ENCODE measurements at places on chromosomes 12 and 14.

- peak; percentile 77 for DNase-seq
Measured at GRCh38 chr12:119989731-119990381, 820 bp downstream of the BICDL1 start.

GRCh38 chr12:40668099-40668529 lies 24.1 kb upstream of the CNTN1 start:
- no peak for DNase-seq

DNA sequence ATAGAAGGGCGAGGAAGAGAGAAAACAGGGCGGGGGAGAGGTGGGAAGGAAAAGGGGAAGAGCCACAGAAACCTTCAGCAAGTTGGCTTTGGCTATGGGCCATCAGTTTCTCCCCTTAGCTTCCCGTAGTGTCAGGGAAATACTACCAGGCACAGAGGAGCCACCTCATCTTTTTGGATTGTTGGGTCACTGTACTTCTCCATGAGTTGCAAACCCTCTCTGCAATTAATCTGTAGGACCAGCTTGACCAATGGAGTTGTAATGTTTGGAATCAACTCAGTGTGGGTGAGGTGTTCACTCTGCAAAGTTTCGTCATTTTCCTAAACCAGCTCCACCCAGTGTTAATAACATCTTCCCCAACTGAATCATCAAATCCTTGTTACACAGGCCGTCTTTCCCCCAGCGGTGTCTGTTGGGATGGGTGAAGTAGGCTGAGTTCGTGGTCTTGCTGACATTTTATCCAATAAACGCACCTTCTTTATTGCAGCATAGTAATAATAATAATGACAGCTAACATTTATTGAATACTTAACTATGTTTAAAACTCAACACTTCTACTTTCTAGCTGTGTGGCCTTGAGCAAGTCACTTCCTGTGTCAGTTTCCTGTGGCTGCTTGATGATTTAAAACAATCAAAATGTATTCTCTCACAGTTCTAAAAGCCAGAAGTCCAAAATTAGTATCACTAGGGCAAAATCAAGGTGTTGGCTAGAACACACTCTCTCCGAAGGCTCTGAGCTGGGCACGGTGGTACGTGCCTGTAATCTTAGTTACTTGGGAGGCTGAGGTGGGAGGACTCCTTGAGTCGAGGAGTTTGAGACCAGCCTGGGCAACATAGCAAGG lies 8.1 kb upstream of the GLTP start:
- peak; percentile 39 for DNase-seq

- peak; percentile 26 for DNase-seq
Measured at GRCh38 chr12:52865090-52865944, 16.5 kb upstream of the KRT78 start.

DNA sequence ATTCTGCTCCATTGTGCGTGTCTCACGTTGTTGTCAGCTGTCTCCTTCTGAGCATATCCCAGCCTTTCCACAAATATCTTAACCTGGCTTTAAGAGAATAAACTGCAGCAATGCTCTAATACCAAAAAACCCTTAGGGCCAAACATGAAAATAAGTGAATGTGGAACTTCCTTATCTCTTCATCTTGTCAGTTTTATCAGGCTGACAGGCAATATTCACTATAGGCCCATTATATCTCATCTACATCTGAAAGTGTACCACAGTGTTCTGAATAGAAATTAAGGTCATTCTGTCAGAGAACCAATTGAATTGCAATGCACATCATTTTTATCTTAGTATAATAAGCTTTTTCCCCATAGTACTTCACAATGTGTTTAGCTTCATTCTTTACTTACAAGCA lies 933.1 kb upstream of the FBXO33 start:
- no peak for DNase-seq

- no peak for DNase-seq
Measured at GRCh38 chr12:3127832-3128231, 50.7 kb downstream of the TSPAN9 start.

DNA sequence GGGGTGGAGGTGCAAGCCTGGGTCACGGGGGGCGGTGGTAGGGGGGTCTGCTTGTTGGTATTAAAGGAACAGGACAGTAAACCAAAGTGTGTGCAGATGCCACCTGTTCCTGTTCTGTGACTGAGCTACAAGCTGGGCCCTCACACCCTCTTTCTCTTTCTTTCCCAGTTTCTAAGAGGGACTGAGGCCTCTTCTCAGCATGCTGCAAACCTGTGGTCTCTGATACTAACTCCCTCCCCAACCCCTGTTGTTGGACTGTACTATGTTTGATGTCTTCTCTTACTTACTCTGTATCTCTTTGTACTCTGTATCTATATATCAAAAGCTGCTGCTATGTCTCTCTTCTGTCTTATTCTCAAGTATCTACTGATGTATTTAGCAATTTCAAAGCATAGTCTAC lies 6.9 kb upstream of the PIP4K2C start:
- no peak for DNase-seq

GRCh38 chr12:38392554-38393144 lies 76.1 kb downstream of the ALG10B start:
- no peak for DNase-seq

- DNase-seq, result no peak
Measured at GRCh38 chr14:68027276-68027675, 207.7 kb downstream of the RAD51B start.

DNA sequence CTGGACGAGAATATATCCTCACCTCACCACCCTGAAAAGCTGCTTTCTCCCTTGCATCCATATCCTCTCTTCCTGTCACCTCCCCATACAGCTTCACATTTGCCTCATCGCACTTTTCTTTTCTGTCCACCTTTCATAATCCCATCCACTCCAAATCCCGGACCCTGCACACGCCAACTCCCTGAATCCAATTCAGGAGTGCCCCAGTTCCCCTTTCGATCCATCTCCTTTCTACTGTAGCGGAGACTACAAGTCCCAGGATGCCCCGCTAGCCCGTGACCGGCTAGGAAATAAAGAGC lies 2.5 kb downstream of the TMEM253 start:
- no peak for DNase-seq

DNA sequence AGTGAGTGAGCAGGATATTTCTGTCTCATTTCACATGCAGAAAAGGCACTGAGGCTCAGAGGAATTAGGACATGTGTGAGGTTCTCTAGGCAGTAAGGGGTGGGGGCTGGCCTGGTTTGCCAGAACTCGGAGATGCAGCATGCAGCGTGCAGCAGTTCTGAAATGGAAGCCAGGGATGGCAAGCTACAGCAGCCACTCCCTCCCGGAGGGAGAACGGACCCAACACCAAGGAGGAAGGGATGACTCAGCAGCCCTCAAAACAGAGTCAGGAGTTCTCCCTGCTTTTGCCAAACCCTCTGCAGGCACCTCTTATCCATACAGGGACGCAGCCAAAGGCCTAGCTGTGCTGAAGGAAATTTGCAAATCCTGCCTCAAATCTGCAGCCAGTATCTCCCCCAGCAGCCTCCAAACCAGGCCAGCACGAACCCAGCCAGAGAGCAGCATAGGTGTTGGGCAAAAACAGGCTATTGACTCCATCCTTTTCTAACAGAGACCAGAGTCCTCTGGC lies 10.3 kb upstream of the SERPINA3 start:
- no peak for DNase-seq

GRCh38 chr12:123744836-123745235 lies 17.3 kb upstream of the DNAH10 start:
- no peak for DNase-seq

- DNase-seq, result no peak
Measured at GRCh38 chr14:68335312-68335711, 457.6 kb downstream of the ZFP36L1 start.

DNA sequence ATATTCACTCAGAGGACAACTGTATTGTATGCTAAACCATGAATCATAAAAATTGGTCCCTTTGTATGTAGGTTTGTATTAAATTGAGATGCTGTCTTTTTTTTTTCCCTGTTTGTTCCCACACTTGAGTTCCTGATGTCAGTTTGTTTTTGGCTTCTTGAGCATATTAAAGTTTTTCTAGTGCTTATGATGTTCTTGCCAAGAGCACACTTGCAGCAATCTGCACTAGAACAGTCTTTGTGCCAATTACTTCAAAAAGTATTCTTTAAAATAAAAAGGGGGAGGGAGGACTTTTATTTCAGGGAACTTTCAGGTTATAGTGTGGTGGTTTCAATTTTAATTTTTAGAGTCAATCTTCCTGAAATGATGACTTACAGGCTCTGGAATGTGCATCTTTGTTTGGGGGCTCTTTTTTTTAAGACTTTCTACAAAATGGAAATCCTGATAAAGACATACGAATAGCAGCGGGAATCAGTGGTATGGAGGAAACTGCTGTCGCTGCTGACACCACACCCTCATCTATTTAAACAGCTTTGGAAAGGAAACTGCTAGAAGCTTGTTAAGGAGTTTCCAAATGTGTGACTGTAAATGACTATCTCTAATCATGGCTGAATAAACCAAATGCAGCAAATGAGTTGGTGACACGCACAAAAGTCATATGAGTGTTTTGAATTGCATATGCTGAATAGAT lies 188.6 kb downstream of the EGLN3 start:
- no peak for DNase-seq

DNA sequence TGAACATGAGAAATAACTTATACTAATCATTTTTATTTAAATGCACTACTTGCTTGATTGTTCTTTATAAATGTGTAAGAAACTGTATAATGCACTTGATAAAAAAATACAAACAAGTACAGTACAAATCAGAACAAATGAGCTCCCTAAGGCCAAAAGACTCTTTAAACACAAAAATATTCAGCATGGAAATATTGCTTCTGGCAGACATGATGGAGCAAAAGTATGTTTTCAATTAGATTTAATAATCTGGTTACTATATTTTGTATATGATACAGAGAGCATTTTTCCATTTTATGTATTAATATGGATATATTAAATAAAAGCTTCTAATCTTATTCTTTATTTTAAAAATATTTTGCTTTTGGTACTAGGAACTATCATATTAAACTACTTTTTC lies 800.2 kb upstream of the LRFN5 start:
- DNase-seq, result no peak

GRCh38 chr14:44962334-44963043 lies 499 bp downstream of the TOGARAM1 start:
- peak; percentile 41 for DNase-seq

GRCh38 chr12:89278169-89278568 lies 74.1 kb downstream of the DUSP6 start:
- no peak for DNase-seq

DNA sequence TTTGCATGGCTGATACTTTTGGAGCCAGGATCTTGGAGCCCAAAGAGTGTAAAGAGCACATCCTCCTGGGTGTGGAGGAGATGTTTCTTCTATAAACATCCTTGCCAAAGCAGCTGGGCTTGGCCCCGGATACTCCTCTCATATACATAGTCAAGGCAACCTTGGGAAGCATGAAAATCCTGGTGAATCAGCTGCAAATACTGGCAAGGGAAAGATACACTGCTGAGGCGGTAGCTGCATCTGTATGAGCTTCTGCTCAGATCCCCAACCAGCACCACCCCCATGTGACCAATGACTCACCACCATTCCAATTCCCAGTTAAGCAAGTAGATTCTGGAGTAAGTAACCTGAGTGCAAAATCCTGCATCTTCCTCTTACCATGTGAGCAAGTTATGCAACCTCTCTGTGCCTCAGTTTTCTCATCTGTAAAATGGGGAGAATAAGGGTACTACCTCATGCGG lies 567.4 kb downstream of the MED13L start:
- DNase-seq, result no peak

- no peak for DNase-seq
Measured at GRCh38 chr14:64556526-64556925, 6.8 kb downstream of the PPP1R36 start.

DNA sequence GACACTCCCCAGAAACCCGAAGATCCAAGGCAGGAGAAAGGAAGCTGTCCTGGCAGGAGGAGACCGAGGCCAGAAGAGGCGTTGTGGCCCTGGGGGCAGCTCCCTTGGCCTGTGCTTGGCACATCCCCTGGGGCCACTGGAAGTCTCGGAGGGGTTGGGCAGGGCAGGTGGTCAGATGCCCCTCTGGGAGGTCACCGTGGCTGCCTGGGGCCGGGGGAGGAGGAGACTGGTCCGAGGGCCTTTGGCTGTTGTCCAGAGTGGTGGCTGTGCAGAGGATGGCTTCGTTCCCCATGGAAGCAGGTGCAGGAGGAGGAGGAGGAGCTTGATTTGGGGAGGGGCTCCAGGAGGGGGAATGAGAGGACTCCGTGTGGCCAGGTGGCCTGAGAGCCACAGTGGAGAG lies 3.3 kb upstream of the NUDT14 start:
- DNase-seq, result no peak

GRCh38 chr12:78829690-78830089 lies 34.9 kb upstream of the SYT1 start:
- no peak for DNase-seq

GRCh38 chr12:31362759-31363415 lies 36.9 kb upstream of the SINHCAF start:
- peak; percentile 7 for DNase-seq

- no peak for DNase-seq
Measured at GRCh38 chr12:34598352-34598827, 576.1 kb downstream of the ALG10 start.

DNA sequence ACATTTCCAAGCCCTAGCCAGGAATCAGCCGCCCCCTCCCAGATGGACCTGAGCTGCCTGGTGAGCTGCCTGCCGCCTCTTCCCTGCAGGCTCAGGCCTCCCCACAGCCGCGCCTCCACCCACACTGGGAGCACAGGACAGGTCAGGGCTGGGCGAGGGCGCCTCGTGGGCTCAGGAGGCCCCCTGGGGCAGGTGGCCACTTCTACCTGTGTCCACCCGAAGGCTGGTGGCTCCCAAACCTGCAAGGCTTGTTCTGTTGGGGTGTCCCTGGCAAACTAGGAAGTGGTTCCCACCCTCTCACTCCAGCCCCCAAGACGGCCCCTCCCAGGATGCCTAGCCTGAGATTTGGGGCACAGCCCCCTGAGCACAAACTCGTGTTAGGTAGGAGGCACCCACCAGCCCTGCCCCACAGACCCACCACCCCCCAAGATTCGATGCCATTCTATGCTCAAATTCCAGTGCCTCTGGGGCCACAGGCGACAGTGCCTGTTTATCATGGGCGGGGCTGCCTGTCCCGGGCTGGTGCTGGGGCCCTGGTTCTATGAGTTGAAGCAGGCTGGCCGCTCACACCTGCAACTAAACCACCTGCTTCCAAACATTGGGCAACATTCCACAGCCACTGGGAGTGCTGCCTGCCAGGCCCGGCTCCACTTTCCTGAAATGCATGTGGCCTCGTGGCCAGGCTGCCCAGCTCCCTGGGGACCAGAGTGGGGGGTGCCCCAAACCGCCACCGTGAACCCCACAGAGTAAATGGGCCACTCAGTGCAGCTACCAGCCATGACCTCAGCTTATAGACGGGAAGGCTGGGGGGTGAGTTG lies 6.8 kb downstream of the MMP17 start:
- no peak for DNase-seq

GRCh38 chr14:83120187-83120586 lies 1586.5 kb upstream of the SEL1L start:
- no peak for DNase-seq

- no peak for DNase-seq
Measured at GRCh38 chr12:106711316-106711715, 63.2 kb upstream of the RIC8B start.

DNA sequence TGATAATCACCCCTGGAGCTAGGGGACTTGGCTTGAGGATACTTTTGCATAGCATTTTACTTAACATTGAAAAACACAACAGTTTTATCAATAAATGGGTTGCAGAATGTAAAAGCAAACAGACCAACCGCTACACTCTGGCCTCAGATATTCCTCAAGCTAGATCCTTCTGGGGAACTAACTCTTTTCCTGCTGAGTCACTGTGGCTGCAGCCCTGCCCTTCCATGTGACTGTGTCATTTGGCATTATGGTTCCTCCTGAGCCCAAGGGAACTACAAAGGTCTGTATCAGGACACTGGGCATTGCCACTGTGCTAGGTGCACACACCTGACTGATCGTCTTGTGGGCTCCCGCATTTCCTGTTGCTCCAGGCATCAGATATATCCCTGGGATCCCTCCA lies 56.6 kb downstream of the TTC9 start:
- DNase-seq, result no peak

Data from CD4-positive, alpha-beta T cell treated with Interleukin-17A for 4 hours (primary cell).